ENCODE measurements at places on chromosomes 11 and 22.

DNA sequence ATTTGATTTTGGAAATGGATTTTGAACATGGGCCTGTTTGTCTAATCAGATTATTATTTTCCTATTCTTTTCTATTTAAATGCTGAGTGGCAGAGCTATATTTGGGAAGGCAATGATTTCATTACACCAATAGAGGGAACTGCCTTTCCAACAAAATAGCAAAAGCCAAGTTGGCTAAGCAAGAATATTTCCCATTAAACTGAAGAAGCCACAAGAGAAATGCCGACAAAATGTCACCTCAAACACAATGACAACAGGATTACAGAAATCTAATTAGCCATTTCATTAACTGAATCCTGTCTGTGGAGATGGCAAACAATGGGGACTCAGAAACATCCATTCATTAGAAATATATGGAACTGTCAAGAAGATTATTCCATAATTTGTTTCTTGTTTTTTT lies 1593.1 kb upstream of the RAG2 start:
- DNase-seq = no peak

DNA sequence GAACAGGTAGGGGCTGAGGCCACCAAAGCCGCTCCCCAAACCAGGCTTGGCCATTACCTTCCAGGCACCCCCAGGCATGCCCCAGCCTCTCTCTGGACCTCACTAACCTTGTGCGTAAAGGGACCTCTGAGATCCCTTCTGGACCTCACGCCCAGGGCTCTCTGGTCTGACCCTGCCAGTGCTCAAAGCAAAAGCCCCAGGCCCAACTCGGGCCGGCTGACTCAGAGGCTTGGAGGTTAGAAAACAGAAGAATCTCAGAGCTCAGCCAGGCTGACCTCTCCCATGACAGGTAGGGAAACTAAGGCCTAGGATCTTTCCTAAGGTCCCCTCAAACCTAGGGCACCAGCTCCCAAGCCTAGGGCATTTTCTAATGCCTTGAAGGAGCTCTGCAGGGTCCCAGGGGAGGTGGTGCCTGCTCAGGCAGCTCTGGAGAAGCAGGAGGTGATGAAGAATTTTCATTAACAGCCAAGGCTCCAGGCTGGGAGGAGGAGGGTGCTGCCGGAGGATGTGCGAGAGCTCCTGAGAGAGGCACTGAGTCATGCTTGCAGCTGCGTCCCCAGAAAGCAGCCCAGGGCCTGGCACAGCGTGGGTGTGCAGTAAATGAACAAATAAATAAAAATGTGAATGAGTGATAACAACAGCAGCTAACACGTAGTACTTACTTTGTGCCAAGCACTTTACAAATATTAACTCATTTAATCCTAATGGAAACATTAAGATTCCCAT lies 25.6 kb downstream of the ARRB1 start:
- DNase-seq = no peak

GRCh38 chr11:9143721-9144120 lies 52.3 kb upstream of the SCUBE2 start:
- DNase-seq = no peak

DNA sequence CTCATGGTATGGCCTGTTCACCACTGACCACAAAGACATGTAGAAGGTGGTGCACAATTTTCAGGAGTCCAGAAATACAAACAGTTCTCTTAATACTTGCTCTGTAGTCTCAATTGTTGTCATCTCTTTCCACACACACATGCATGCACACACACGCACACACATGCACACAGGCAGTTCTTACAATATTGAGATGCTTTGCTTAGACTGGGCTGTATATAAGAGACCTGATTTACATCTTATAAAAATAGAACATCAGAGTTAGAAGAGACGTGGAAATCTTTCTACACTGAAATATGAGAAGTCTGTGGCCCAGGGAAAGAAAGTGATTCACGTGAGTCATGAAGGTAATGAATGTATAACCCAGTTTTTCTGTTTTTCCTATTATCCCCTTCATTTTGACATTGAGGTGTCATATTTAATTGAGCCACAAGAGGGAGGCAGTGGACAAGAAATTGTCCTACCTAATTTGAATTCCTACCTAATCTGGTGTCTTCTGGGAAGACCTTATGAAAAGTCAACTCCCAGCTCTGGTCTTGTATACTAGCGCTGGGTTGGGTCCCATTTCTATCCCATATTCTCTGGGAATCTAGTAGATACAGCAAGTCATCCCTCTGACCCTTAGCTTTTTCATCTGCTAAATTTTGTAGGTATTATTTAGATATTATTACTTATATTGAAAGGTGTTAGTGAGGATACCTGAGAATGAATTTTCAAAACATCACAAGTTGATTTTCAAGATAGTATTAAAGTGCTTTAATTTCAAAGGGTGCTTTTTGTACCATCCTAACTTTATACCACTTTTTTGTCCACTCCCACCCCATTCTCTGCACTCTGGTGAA lies 14.9 kb upstream of the MS4A4A start:
- no peak for DNase-seq

All from stimulated activated CD8-positive, alpha-beta memory T cell treated with anti-CD3 and anti-CD28 coated beads, Interleukin-12 subunit alpha, Interleukin-12 subunit beta, amount 100 ng/mL, for 1 hour (primary cell).